ENCODE measurements at places on chromosomes 3 and 15. TPM values are rescaled to one million over a fixed set of nuclear protein-coding genes. Genes with fewer than 3 reads are reported as not detected.

Gene UBAP1L
- 1.5 TPM for total RNA-seq

Gene TTBK2
- 8.9 TPM for total RNA-seq

Gene WDR93
- total RNA-seq, result not detected

Gene TICRR
- 0.33 TPM for total RNA-seq

Gene IL17RE
- 1.5 TPM for total RNA-seq

Gene PEX5L
- 2.8 TPM for total RNA-seq

All from smooth muscle cell of trachea (primary cell).